Cardiac muscle cell (in vitro differentiated cells and primary cell): ENCODE measurements at places on chromosomes 1 and 21.

- no peak for DNase-seq
Measured at GRCh38 chr21:44502171-44502958, 37.6 kb downstream of the KRTAP10-1 start.

GRCh38 chr1:59027177-59027576, 243.3 kb upstream of the JUN start:
- no peak for DNase-seq

- peak; percentile 66 for DNase-seq
Measured at GRCh38 chr1:45769261-45769932, 18.9 kb upstream of the IPP start.

GRCh38 chr1:183480971-183481441, 8.7 kb downstream of the SMG7 start:
- peak; percentile 29 for DNase-seq

GRCh38 chr1:201566529-201566823, 27.5 kb downstream of the NAV1 start:
- DNase-seq, result no peak

DNA sequence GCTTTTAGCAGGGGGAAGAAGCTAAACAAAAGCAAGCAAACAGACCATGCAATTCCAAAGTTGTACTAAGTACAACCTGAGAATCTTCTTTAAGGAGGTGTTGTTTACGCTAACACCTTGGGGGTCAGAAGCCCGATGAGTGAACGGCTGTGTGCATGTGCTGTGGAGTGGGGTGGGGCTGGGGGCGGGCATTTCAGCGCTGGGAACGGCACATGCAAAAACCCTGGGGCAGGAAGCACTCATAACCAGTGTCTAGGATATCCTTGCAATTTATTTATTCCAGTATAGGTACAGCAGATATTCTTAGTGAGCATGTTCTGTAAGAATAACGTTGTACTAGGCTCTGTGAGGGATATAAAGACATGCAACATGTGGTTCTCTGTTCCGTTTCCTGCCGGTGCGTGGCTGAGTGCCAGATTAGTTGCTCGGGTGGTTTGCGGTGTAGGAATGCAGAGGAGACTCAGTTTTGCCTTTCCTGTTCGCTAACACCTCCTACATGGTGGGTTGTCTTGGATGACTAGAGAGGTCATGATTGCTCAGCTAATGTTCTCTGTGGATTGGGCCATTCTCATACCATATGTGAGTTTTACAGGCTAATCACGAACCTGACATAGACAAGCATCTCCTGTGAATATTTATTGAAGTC, 3.7 kb downstream of the FASLG start:
- DNase-seq, result peak; percentile 93
